ENCODE measurements at places on chromosomes 16 and 17. TPM values are rescaled to one million over a fixed set of nuclear protein-coding genes. Genes with fewer than 3 reads are reported as not detected.

The GLP2R gene
- total RNA-seq: not detected

The TMEM204 gene
- 3.7 TPM for total RNA-seq

The NPB gene
- 1.2 TPM for total RNA-seq

The KRTAP3-2 gene
- total RNA-seq: not detected

The FOXL1 gene
- total RNA-seq: 0.82 TPM

The CDH5 gene
- total RNA-seq: 6.1 TPM

The NSF gene
- 89.3 TPM for total RNA-seq

The MMD gene
- 293 TPM for total RNA-seq

The NOG gene
- 7.7 TPM for total RNA-seq

The TMEM238L gene
- total RNA-seq: not detected

The ZMYND15 gene
- total RNA-seq: not detected

The GLG1 gene
- 64.8 TPM for total RNA-seq
